Natural killer cell (primary cell): ENCODE measurements at places on chromosomes 5 and 9.

DNA sequence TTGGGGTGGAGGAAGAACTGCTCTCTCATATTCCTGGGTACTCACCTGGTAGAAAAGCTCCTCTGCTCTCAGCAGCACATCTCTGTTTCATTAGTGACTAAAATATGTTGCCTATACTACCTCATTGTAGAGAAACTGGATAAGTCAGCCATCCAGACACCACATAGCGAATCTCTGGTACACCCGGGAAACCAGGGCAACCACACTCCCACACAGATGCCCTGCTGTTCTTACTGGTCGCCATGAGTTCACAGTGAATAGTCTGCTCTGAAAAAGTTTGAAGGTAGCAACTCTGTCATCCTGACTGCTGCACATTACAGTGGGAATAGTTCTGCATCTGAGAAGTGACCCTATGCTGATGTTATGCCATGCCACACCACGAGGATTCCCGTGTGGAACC is 135.0 kb downstream of the ENTREP1 start:
- H3K36me3 ChIP-seq = no peaks in the 10 kb centered on the region
- H3K4me1 ChIP-seq = no peaks in the 10 kb centered on the region
- no peak for DNase-seq
- no peak overlapping the region for H3K4me3 ChIP-seq
- H3K27me3 ChIP-seq = no peaks in the 10 kb centered on the region
- no peak overlapping the region for H3K27ac ChIP-seq

GRCh38 chr5:180598797-180599589 is 7.7 kb upstream of the SCGB3A1 start:
- peaks cover 2% of the 10 kb centered on the region for H3K27me3 ChIP-seq
- H3K36me3 ChIP-seq = no peaks in the 10 kb centered on the region
- H3K4me1 ChIP-seq = no peaks in the 10 kb centered on the region

DNA sequence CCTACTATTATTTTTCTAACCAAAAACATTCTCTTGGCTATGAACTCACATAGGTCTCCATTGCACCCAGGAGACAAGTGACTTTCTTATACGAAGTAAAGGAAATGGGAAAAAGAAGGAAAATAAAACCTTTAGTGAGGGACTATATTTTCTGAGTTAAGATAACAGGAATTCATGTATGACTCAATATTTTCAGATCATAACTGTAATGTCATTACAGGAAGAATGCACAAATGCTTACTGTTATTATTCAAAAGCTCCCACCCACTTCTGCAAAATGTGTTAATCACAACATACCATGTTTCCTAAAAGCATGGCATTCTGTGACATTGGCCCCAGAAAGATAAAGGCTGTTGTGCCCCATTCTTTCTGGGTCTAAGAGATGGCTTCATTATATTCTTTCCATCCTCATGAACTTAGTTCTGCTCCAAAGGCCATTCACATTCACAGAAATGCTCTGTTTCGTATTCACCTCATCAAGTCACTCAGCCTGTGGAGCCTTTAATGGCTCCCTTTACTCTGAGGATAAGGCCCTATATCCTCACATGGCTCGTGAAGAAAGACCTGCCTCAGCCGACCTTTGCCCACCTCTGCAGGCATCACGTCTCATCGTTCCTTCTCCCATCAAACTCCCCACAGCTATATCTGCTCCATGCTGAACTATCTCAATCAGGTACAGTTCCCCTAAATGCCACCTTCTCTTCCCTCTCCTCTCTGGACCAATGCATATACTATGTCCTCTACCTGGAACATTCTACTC is 77.0 kb downstream of the ABCA1 start:
- no peaks in the 10 kb centered on the region for H3K4me1 ChIP-seq
- H3K27ac ChIP-seq = no peak overlapping the region
- DNase-seq = no peak
- no peaks in the 10 kb centered on the region for H3K36me3 ChIP-seq
- H3K27me3 ChIP-seq = no peaks in the 10 kb centered on the region

DNA sequence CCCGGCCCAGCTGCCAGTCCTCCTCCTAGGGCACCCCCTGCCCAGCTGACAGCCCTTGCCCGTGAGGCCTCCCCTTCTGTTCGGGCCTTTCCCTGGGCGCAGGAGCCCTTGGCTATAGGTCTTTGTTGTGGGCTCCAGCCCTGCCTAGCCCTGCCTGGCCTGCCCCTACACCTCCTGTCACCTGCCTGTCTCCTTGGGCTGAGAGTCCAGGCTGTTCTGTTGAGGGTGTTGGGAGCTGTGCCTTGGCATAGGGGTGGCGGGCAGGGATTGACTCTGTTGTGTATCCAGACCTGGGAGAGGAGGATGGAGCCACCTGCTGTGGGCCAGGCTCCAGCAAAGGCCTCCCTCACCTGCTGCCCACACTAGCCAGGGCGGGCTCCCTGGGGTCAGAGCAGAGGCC is 11.6 kb downstream of the FCN2 start:
- DNase-seq = no peak
- peaks cover 8% of the 10 kb centered on the region for H3K4me1 ChIP-seq

DNA sequence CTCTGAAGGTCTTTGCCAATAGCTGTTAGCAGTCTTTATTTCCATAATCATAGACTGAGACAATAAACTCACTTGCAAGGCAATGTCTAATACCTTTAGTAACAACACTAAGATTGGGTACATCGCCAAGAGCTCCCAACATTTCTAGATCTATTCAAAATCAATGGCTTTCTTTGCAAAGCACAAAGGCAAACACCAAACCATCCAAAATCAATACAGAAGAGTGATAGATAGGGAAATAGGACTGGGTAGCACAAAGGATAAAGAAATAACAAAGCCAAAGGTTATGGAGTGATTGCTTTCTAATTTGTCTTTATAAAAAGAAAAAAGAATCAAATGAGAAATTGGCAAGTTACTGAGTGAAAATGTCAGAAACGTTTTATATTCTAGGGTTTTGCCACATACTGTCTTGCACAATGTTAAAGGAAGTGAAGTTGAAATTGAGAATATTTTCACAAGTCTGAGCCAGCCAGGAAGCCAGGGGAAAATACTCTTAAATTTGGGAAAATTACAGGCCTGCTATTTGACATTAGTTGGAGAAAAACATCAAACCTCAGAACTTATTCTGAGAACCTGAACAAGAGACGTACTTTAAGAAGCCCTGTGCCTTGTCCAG is 53.3 kb upstream of the LHFPL2 start:
- no peak overlapping the region for H3K4me3 ChIP-seq
- DNase-seq = no peak
- no peak overlapping the region for H3K27ac ChIP-seq
- H3K4me1 ChIP-seq = no peaks in the 10 kb centered on the region

- no peaks in the 10 kb centered on the region for H3K36me3 ChIP-seq
- no peak overlapping the region for H3K4me3 ChIP-seq
- no peak for DNase-seq
- H3K27ac ChIP-seq = no peak overlapping the region
- no peaks in the 10 kb centered on the region for H3K27me3 ChIP-seq
These were observed 64.5 kb downstream of the ARSB start for GRCh38 chr5:78920604-78921003.

DNA sequence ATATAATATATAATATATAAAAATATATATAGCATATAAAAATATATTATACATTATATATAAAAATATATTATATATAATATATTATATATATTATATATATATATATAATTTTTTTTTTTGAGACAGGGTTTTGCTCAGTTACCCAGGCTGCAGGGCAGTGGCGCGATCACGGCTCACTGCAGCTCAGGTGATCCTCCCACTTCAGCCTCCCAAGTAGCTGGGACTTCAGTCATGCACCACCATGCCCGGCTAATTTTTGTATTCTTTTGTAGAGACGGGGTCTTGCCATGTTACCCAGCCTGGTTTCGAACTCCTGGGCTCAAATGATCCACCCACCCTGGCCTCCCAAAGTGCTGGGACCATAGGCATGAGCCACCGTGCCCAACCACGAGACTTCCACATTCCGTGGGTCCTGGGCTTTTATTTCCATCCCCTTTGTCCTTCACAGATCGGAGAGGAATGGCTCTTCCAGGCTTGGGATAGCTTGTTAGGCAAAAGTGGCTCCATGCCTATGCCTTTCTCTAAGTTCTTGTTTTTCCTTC is 62.0 kb upstream of the IER5L start:
- peaks cover 29% of the 10 kb centered on the region for H3K4me1 ChIP-seq
- no peak overlapping the region for H3K4me3 ChIP-seq
- no peaks in the 10 kb centered on the region for H3K36me3 ChIP-seq
- DNase-seq = no peak

GRCh38 chr9:77019236-77019925 is at the start of gene FOXB2:
TSS of gene FOXB2 (plus strand) at chr9:77019655. CDS start at chr9:77019655, 0 bp downstream.
- no peaks in the 10 kb centered on the region for H3K36me3 ChIP-seq
- H3K4me1 ChIP-seq = peaks cover 9% of the 10 kb centered on the region
- no peak within 1 kb of the TSS for H3K27ac ChIP-seq
- H3K4me3 ChIP-seq = no peak within 1 kb of the TSS
- DNase-seq = no peak

DNA sequence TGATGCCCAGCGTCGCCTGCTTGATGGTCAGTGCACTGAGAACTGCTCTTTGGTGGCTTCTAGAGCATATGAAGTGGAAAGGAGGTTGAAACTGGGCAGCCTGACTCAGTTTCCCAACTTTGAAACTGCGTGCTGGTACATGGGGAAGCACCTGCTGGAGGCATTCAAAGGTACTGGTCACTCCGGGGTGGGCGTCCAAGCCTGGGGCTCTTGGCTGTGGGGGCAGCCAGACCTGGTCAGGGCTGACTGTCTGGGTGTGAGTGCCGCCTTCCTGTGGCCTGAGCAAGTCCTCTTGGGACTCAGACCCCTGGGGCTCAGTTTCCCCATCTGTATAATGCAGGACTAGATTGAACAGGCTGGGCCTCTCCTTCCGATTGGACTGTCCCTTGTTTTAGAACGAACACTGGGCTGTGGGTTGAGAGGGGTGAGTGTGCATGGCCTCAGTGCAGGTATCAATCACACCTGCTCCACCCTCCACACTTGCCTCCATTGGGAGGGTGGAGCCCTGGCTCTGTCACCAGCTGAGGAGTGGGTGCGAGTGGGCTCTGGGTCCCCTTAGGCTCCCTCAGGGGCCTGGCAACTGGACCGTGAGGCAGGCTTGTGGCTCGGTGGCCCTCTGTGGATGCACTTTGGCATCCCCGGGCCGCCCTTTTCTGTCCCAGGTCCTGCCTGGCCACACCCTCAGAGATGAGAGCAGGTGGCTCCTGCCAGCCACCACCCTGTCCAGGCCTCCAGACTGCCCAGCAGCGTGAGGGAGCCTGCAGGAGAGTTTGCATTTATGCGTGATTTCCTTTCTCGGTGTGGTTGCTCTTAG is 80.2 kb downstream of the PHF2 start:
- H3K4me3 ChIP-seq = no peak overlapping the region
- no peak overlapping the region for H3K27ac ChIP-seq
- no peaks in the 10 kb centered on the region for H3K27me3 ChIP-seq
- peaks cover 33% of the 10 kb centered on the region for H3K36me3 ChIP-seq
- H3K4me1 ChIP-seq = no peaks in the 10 kb centered on the region

GRCh38 chr5:143740956-143741355 is 71.0 kb upstream of the HMHB1 start:
- no peaks in the 10 kb centered on the region for H3K27me3 ChIP-seq
- H3K4me3 ChIP-seq = no peak overlapping the region
- H3K27ac ChIP-seq = no peak overlapping the region

DNA sequence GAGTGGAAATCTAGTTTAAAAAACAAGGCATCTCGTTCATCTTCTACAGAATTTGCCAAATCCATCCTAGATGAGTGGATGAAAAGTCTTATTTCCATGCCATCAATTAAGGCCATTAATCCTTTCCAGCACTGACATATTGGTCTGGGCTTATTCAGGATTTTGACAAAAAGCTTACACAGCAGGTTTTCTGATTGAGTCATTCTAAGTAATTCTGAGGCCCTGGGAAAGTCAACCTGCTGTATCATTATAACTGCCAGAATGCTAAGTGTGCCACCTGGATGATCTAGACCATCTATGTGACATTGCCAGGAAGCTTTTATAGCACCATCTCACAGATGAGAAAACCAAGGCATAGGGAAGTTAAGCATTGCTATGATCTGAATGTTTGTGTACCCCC is 132.1 kb upstream of the MAP3K1 start:
- H3K36me3 ChIP-seq = no peaks in the 10 kb centered on the region
- peaks cover 12% of the 10 kb centered on the region for H3K4me1 ChIP-seq
- DNase-seq = no peak
- H3K4me3 ChIP-seq = no peak overlapping the region
- no peaks in the 10 kb centered on the region for H3K27me3 ChIP-seq

DNA sequence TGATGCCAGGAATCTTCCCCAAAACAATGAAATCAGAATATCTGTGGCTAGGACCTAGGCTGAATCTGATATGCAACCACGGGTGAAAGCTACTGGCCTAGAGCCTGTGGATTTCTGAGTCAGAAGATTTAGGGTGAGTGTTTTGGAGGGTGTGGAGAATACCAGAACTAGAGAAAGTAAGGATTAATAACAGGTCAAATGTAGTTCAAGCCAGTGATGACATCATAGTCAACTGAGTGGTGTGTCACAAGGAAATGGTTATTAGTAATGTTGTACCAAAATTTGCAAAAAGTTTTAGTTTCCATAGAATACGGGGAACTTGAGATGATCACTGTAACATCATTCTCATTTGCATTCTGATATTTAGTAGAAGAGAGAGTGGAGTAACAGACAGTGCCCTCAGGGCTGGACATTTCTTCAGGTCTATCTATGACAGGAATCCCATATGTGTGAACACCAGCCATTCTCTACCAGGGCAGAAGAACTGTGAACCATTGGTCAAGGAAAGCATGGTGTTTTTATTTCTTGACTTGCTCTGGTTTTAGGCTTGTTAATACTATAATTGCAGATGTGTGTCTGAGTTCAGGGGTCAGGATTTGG is 3.7 kb downstream of the GALNT12 start:
- DNase-seq = no peak
- H3K4me3 ChIP-seq = no peak overlapping the region
- H3K4me1 ChIP-seq = peaks cover 16% of the 10 kb centered on the region
- H3K27ac ChIP-seq = no peak overlapping the region
- no peaks in the 10 kb centered on the region for H3K36me3 ChIP-seq

- H3K4me3 ChIP-seq = no peak overlapping the region
- H3K27ac ChIP-seq = no peak overlapping the region
- no peak for DNase-seq
- H3K27me3 ChIP-seq = no peaks in the 10 kb centered on the region
These were observed 10.1 kb downstream of the ARRDC3 start for GRCh38 chr5:91373006-91373405.

- H3K27me3 ChIP-seq = no peaks in the 10 kb centered on the region
- no peaks in the 10 kb centered on the region for H3K4me1 ChIP-seq
- H3K27ac ChIP-seq = no peak overlapping the region
These were observed 173.2 kb downstream of the CCDC192 start for GRCh38 chr5:127876384-127876783.

DNA sequence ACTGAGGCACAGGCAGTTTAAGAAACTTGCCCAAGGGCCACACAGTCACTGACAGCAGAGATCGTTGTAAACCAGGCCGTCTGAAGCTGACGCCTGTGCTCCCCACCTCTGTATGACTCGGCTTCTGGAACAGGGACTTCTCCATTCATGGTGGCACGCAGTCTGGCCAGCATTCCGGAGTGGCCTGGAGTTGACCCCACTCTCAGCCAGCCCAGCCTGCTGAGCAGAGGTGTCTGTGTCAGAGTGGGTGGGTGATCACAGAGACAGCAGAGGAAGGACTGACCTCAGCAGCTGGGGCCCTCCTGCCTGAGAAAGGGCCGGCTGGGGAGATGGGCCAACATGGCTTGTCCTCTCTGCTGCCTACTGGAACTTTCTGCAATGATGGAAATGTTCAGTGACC is 12.6 kb downstream of the LRSAM1 start:
- peaks cover 28% of the 10 kb centered on the region for H3K36me3 ChIP-seq
- H3K4me1 ChIP-seq = no peaks in the 10 kb centered on the region
- no peak overlapping the region for H3K27ac ChIP-seq
- no peak overlapping the region for H3K4me3 ChIP-seq
- H3K27me3 ChIP-seq = no peaks in the 10 kb centered on the region
- no peak for DNase-seq

GRCh38 chr5:72452515-72453245 is 54.5 kb downstream of the ZNF366 start:
- no peak for DNase-seq
- no peak overlapping the region for H3K27ac ChIP-seq
- no peaks in the 10 kb centered on the region for H3K27me3 ChIP-seq
